A549 treated with RU486 at 1 μM for 4 hours (cell line): ENCODE measurements at places on chromosomes 2 and 18. TPM values are rescaled to one million over a fixed set of nuclear protein-coding genes. Genes with fewer than 3 reads are reported as not detected.

UGT1A6 gene
- total RNA-seq: 1.2 to 2.3 TPM (median 1.6 TPM) in 5 replicates

ADD2 gene
- total RNA-seq: 20.0 to 28.1 TPM (median 23.1 TPM) in 5 replicates

KIAA1328 gene
- 1.2 to 1.7 TPM (median 1.7 TPM) in 5 replicates for total RNA-seq

CRYGD gene
- total RNA-seq: not detected in 5 replicates

GAD1 gene
- total RNA-seq: 0.39 to 0.63 TPM (median 0.42 TPM) in 5 replicates

ABCB11 gene
- 0.02 to 0.31 TPM (median 0.05 TPM) in 3 of 5 replicates, not detected in the others for total RNA-seq

CNGA3 gene
- total RNA-seq: 0.02 to 0.06 TPM in 2 of 5 replicates, not detected in the others

ESCO1 gene
- 5.0 to 11.3 TPM (median 9.8 TPM) in 5 replicates for total RNA-seq

M1AP gene
- not detected in 5 replicates for total RNA-seq

CPLX4 gene
- total RNA-seq: not detected in 5 replicates

EML6 gene
- 0.92 to 1.4 TPM (median 1.0 TPM) in 5 replicates for total RNA-seq

CFAP53 gene
- total RNA-seq: 0.13 to 0.37 TPM (median 0.15 TPM) in 5 replicates

NCK2 gene
- 20.4 to 29.2 TPM (median 24.5 TPM) in 5 replicates for total RNA-seq

BOLL gene
- total RNA-seq: not detected in 5 replicates

C2orf78 gene
- not detected in 5 replicates for total RNA-seq

FAM237A gene
- not detected in 5 replicates for total RNA-seq

ERFE gene
- 6.1 to 10.0 TPM (median 8.4 TPM) in 5 replicates for total RNA-seq

GALM gene
- 17.5 to 21.1 TPM (median 17.7 TPM) in 5 replicates for total RNA-seq

IL1RL2 gene
- 0.05 TPM in 1 of 5 replicates, not detected in the others for total RNA-seq

CDK15 gene
- total RNA-seq: not detected in 5 replicates

LYG1 gene
- total RNA-seq: 1.1 to 1.8 TPM (median 1.5 TPM) in 5 replicates

TFCP2L1 gene
- 0.95 to 1.3 TPM (median 1.2 TPM) in 5 replicates for total RNA-seq

EMILIN2 gene
- total RNA-seq: 8.9 to 14.7 TPM (median 13.9 TPM) in 5 replicates

CABLES1 gene
- total RNA-seq: 12.2 to 14.0 TPM (median 13.3 TPM) in 5 replicates

KCNG2 gene
- not detected in 5 replicates for total RNA-seq

INHBB gene
- total RNA-seq: 12.2 to 18.9 TPM (median 15.7 TPM) in 5 replicates

CDH20 gene
- not detected in 5 replicates for total RNA-seq

DLX2 gene
- 0.23 to 0.75 TPM (median 0.59 TPM) in 5 replicates for total RNA-seq

TTR gene
- 1.8 TPM in 1 of 5 replicates, not detected in the others for total RNA-seq

GORASP2 gene
- total RNA-seq: 91.3 to 115 TPM (median 94.8 TPM) in 5 replicates

AKAIN1 gene
- not detected in 5 replicates for total RNA-seq

TRIM43 gene
- total RNA-seq: 0.06 TPM in 1 of 5 replicates, not detected in the others

DPP10 gene
- total RNA-seq: not detected in 5 replicates

SPRED2 gene
- total RNA-seq: 29.0 to 35.1 TPM (median 32.9 TPM) in 5 replicates

SH3BP4 gene
- total RNA-seq: 27.6 to 31.4 TPM (median 28.3 TPM) in 5 replicates

RAX gene
- not detected in 5 replicates for total RNA-seq

RGPD4 gene
- total RNA-seq: 0.05 to 0.10 TPM (median 0.06 TPM) in 4 of 5 replicates, not detected in the other

ZAP70 gene
- not detected in 5 replicates for total RNA-seq

PARD6G gene
- total RNA-seq: 2.0 to 4.1 TPM (median 2.9 TPM) in 5 replicates

CD226 gene
- total RNA-seq: 0.08 to 0.10 TPM (median 0.09 TPM) in 3 of 5 replicates, not detected in the others

UPP2 gene
- not detected in 5 replicates for total RNA-seq

UGT1A5 gene
- not detected in 5 replicates for total RNA-seq

MAP2 gene
- 0.40 to 0.80 TPM (median 0.44 TPM) in 5 replicates for total RNA-seq

PAX8 gene
- total RNA-seq: 0.54 to 1.2 TPM (median 1.1 TPM) in 5 replicates

RESP18 gene
- total RNA-seq: not detected in 5 replicates

ACMSD gene
- not detected in 5 replicates for total RNA-seq

SCN3A gene
- total RNA-seq: 0.02 TPM in 2 of 5 replicates, not detected in the others

SERPINB3 gene
- 0.09 to 0.21 TPM (median 0.14 TPM) in 3 of 5 replicates, not detected in the others for total RNA-seq
